ENCODE measurements at places on chromosomes 16 and 17.

GRCh38 chr17:67245073-67245693 is at the start of gene HELZ:
TSS of gene HELZ (minus strand) at chr17:67245196. CDS start at chr17:67218804, 26,392 bp downstream.
- DNase-seq, result peak; percentile 97

- DNase-seq, result no peak
Measured at GRCh38 chr17:14359163-14360020, 58.5 kb downstream of the HS3ST3B1 start.

DNA sequence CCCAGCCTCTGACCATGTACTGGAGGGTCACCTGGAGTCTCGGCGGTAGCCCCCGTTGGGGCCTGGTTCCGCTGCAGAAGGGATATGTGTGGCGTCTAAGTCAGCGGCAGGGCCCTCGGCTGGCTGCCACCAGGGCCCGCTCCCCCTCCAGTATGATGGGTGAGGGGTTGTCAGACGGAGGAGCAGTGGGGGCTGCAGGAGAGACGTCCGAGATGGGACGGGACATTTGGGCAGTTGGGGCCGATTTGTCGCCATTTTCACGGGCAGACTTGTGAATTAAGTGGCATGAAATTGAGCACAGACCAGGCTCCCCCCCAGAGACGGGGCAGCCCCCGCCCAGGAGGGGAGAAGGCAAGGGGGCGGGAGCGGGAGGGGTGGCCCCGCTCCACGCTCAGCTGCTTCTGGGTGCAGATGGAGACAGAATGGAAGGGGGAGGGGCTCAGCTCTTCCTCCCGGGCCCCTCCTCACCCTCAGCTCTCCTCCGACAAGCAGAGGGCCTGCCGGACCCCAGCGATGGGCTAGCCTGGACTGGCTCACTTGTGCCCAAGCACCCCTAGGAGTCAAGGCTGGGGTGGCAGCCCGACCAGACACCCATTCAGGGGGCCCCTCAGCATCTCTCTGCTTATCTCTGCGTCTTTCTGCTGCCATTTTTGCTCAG is 52.7 kb upstream of the LHX1 start:
- DNase-seq, result no peak

DNA sequence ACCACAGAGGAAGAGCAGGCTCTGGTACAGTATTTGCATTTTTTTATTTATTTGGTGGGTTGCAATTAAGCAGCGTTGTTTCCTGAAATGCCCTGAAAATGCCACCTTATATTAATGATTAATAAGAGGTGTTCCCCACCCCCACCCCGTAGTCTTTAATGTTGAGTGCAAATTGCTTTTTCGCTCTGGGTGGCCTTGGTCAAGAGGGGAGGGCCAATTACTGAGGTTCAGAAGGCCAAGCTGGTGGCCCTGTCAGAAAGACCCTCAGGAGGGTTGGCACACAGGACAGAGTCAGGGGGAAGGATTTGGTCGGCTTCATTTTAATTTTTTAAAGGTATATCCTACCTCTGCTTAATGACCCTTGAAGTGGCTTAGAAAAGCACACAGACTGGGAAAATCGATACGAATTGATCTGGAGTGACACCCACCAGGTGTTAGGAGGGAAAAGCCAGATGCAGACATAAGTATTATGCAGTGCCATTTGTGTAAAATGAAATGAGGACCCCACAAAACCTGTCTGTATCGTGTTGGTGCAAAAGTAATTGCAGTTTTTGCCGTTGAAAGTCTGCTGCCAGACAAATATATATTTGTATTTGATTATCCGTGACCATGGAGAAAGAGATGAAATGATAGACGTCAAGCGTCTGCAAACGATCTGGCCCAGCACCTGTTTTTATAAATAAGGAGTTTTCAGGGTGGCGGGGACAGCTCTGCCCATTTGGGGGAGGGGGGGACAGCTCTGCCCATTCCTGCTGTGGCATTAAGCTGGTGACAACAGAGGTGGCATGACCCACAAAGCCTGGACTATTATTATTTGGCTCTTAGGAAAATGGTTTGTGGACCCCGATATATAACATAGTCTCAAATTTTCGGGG is 143.8 kb upstream of the PLCG2 start:
- no peak for DNase-seq

DNA sequence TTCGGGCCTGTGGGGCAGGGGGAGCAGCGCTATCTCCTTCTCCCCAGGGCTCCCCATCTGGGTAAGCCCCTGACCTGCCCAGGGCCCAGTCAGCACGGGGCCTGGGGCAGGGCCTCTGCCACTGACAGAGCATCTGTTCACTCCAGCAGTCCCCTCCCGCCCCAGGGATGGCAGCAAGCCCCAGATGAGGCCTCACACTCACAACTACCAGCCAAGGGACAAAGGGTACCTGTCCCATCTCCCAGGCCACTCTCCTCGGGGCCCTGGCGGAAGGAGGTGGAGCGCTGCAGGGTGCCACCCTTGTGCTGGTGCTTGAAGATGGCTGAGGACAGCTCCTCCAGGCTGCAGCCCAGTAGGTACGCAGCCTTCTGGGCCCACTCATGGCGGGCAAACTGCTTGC is 64.8 kb downstream of the MYO18A start:
- no peak for DNase-seq

DNA sequence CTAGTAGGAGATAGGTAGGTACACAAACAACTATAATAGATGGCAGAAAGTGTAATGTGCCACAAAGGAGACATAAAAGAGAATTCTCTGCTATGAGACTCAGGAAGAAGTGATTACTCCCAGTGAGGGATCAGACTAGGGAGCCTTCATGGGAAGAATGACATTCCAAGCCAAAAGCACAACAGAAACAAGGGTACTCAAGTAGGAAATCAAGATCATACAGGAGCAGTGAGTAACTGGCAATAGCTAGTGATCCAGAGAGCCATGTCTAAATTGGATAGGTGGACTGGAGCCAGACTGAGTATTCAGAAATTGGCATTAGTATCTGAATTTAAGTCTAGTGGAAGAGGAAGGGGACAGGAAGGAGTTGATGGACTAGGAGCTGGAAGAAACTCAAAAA is 10.7 kb downstream of the RFFL start:
- no peak for DNase-seq

- DNase-seq, result no peak
Measured at GRCh38 chr17:13046361-13046760, 28.5 kb upstream of the ELAC2 start.

- no peak for DNase-seq
Measured at GRCh38 chr16:75948441-75948840, 222.2 kb upstream of the CPHXL start.

DNA sequence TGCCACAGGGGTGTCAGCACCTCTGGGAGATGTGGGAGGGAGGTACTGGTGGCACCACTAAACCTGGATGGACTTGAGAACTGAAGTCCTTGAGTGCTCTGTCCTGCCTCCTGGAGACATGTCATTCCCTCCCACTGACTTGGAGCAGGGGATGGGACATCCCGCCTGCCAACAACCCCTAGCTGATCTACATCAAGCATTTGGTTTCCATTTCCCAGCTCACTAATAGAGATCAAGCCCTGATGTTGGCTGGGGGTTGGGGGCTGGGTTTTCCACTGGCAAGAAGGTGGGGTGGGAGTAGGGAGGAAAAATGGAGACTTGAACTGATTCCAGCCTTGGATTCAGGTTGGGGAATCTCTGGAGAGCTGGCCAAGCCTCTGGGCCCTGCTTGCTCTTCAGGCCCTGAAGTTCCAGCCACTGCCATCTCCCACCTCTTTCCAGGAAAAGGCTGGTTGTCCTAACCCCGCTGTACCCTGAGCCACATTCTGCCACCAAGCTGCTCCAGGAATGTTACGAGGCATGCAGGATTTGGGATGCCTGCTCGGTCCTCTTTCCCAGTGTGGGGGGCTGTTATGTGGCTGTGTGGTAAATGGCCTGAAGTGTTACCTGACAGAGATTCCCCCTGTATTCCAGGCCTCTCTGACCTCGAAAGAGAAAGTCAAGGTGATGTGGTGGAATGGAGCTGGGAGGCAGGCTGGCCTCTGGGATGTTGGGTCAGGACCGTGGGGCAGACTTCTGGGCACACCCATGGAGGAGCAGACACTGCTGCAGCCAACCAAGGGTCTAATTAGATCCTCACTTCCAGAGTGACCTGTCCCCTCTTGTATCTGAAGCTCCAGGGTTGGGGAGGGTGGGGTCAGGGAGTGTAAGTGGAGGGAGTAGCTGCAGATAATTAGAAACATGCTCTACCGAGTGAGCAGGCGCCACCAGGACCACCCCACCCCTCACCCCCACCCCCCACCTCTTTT is 16.7 kb downstream of the IGFBP4 start:
- DNase-seq, result no peak

DNA sequence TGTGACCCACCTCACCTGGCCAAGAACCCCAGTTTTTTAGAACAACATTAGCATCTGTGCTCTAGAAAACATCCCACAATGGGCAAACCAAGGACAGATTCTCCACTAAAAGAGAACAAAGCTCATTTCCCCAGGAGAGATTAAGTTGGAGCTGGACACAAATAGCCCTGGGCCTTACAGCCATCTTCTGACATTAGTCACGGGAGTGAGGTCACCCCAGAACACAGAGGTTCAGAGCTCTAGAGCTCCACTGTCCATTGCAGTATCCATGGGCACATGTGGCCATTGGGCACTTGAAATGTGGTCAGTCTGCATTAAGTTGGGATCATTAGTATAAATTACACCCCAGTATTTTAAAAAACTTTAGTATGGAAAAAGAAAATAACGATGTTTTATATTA is 47.6 kb upstream of the RBBP6 start:
- peak; percentile 21 for DNase-seq

- no peak for DNase-seq
Measured at GRCh38 chr17:19738073-19738449, 10.0 kb downstream of the ALDH3A1 start.

DNA sequence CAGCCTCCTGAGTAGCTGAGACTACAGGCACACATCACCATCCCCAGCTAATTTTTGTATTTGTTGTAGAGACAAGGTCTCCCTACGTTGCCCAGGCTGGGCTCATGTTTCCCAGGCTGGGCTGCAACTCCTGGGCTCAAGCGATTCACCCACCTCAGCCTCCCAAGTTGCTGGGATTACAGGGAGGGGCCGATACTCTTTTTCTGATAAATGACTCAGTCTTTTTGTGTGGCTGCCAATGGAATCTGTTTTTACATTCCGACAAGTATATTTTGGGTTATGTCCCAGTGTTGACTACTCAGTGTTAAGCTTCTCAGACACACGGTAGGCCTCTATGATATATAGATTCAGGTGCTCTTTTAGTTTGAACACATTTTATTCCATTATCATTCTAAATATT is 58.1 kb downstream of the SLFN11 start:
- peak; percentile 54 for DNase-seq

- no peak for DNase-seq
Measured at GRCh38 chr16:57618296-57619132, 9.9 kb upstream of the ADGRG1 start.

- DNase-seq, result no peak
Measured at GRCh38 chr16:1773703-1774447, 941 bp upstream of the MRPS34 start.

- no peak for DNase-seq
Measured at GRCh38 chr16:65054457-65054856, 67.4 kb downstream of the CDH11 start.

- DNase-seq, result no peak
Measured at GRCh38 chr17:4087911-4088693, 54.7 kb downstream of the ZZEF1 start.

- peak; percentile 98 for DNase-seq
Measured at GRCh38 chr17:17710728-17711541, 29.7 kb downstream of the RAI1 start.
